ENCODE measurements at places on chromosomes 5 and 9.

DNA sequence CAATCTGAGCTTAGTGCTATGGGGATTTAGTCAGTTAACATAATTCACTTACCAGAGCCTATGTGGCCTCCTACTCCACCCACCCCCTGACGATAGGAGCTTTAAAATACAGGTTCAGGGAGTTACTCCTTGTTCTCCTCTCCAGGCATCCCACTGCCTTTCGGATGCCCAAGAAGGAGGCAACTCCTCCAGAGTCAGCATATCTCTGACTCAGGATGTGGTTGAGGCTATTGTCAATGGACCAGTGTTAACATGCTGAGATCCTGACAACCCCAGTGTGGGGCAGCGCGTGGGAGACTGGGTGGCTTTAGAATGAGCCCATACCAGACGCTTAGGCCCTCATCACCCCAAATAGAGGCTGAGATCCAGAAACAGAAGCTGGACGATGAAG is 27.4 kb downstream of the BICD2 start:
- no peak for DNase-seq

GRCh38 chr5:36704131-36704530 is 97.7 kb downstream of the SLC1A3 start:
- DNase-seq: peak; percentile 34

DNA sequence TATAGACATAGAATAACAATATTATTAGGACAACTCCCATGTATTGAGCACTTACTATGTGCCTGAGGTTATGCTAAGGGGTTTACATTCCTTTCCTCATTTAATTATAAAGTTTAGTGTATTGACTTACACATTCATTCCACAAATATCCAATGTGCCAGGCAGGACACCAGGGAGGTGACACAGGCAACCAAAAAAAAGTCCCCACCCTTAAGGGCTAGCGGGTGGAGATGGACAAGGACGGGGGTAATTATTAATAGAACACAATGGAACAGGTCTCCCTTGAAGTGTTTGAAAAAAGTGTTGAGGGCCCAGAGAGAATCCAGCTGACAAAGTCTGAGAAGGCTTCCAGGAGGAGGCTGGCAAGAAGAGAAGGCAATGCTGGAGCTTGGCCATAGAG is 5.7 kb downstream of the TBC1D2 start:
- DNase-seq: no peak

DNA sequence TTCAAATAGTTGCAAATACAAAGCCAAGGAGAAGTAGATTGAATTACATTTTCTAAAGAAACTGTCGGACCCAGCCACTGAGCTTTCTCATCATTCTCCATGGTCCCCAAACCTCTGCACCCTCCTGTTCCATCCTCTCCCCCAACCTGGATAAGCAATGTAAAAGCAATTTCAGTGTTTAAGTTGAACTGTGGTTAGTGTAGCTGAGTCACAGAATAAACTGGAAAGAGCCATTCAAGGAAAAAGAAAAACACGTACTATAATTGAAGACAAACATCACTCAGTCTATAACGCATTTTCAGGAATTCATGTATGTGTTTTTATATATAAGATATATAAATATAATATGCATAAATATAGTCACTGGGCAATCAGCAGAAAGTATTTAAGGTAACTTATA is 54.1 kb upstream of the TMEM161B start:
- no peak for DNase-seq

All from hematopoietic multipotent progenitor cell treated with erythropoietin and hydrocortisone succinate and interleukin-3 and kit ligand, for 15 days (in vitro differentiated cells).